Lower lobe of right lung (tissue), 2 donors: ENCODE measurements at places on chromosomes 5 and 9.

DNA sequence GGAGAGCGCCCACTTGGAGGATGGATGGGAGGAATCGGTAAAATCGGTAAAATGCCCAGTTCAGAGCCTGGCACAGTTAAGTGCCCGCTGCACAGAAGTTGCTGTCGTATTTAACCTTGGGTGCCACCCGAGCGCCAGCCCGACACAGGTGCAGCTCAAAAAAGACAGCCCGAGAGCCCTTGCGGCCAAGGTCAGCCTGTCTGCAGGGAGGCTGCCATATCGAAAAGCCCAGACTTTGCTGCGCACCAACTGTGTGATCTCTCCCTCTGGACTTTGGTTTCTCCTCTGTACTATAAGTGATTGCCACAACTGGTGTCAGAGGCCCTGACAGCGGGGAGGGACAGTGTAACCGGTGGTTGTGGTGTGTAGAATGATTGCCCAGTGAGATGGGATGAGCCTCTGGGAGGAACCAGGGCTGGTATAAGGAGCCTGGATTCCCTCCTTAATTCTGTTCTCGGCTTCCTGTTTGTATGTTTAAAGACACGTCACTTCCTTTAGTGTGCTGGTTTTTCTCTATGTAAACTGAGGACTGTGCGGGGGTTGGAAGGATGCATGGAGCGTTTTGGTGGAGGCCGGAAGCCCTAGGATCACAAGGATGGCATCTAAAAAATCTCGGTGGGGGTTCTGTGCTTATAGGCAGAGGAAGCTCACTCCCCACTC lies 792 bp downstream of the NTMT1 start:
- DNase-seq, result no peak

GRCh38 chr5:77176429-77176828 lies 34.1 kb upstream of the PDE8B start:
- no peak for DNase-seq

DNA sequence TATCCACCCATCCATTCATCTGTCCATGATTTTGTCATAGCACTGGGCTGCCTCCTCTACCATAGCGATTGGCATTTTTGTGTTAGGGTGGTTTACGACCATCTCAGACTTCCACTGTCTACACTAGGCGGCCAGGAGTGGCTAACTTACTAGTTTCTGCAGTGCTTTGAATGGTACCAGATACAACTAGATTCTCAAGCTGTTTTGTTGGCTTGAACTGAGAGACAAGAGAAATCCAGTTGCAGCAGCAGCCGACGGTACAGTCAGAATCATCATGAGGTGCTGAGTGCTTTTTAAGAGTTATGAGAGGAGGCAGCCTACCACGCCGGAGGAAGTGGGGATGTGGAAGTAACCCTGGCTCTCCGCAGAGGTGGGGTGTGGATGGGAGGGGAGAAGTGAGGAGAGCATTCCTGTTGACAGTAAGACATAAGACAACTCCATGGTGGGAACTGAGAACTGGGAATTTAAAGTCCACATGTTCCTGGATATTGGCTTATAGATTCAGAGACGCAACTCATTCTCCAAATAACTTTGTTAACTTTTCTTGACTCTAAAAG lies 27.9 kb downstream of the COL5A1 start:
- DNase-seq, result no peak

DNA sequence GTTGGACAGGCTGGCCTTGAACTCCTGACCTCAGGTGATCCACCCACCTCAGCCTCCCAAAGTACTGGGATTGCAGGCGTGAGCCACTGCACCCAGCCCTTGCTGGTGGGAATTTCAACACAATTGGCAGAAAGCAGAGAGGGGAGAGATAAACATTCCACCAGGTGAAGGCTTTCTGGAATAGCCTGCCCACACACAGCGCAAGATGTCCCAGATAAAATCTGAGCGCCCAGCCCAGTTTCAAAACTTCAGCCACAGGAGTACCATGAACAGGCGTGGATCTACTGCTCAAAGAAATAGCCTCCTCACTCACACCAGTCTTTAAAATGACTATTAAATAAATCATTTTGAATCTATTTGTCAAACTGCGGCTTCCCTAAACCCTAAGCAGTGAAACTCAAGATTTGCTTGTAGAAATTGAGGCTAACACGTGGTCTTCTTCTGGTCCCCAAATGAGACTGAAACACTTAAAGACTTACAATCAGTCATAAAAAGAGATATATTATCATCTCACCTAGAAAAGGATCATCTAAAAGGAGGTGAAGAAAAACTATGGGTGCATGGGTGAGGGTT lies 34.7 kb downstream of the CAPSL start:
- DNase-seq, result no peak

- no peak for DNase-seq
Observed at GRCh38 chr9:134432471-134432870, 106.2 kb downstream of the RXRA start.
